NCI-H1092 treated with DMSO at 0.1 percent for 48 hours (cell line): ENCODE measurements at places on chromosomes 13 and 19.

GRCh38 chr19:38362076-38362945 lies 12.1 kb upstream of the PSMD8 start:
- no peak for DNase-seq

DNA sequence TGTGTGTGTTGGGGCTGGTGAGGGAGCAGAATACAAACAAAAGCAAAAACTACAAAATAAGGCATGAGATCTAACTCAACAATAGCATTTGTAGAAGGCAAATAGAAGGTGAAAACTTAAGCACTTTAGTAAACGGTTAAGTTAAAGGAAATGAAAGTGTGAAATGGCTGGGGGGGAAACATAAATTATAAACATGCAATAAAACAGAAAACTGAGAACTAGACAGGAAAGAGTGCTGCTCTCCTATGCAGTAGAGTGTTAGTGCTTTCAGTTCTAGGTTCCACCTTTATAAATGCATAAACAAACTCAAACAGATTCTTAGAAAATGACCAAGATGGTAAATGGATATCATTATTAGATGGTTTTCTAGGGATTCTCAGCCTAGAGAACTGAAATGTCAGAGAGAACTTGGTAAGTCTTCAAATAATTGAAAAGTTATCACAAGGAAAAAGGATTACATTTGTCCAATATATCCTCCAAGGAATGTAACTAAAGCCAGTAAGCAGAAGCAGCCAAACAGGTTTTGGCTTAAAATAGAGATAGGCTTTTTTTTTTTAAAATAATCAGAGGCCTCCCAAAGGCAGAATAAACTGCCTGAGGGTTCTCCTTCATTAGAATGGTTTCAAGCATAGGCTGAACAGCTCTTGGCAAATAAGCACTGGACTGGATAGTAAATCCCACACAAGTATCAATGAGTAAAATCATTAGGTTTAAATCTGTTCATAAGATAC lies 23.3 kb downstream of the RBM26 start:
- DNase-seq = no peak

DNA sequence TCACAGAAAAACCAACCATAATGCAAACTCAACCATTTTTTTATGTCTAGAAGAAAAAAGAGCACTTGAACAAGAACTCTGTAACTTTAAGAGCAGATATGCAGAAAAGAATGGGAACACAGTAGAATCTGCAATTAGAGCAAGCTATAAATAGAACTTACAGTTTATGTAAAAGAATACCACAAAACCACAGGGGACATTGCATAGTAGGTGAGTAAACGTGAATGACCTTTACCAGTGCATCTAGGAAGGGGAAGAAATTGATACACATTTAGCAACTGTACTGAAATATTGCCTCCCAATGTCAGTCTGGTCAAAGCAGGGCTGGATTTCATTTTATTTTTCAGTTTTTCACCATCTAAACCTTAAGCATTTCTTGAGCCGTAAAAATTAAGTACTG lies 242.2 kb upstream of the EDNRB start:
- DNase-seq = no peak

GRCh38 chr19:44557933-44558332 lies 28.5 kb upstream of the CEACAM20 start:
- no peak for DNase-seq

DNA sequence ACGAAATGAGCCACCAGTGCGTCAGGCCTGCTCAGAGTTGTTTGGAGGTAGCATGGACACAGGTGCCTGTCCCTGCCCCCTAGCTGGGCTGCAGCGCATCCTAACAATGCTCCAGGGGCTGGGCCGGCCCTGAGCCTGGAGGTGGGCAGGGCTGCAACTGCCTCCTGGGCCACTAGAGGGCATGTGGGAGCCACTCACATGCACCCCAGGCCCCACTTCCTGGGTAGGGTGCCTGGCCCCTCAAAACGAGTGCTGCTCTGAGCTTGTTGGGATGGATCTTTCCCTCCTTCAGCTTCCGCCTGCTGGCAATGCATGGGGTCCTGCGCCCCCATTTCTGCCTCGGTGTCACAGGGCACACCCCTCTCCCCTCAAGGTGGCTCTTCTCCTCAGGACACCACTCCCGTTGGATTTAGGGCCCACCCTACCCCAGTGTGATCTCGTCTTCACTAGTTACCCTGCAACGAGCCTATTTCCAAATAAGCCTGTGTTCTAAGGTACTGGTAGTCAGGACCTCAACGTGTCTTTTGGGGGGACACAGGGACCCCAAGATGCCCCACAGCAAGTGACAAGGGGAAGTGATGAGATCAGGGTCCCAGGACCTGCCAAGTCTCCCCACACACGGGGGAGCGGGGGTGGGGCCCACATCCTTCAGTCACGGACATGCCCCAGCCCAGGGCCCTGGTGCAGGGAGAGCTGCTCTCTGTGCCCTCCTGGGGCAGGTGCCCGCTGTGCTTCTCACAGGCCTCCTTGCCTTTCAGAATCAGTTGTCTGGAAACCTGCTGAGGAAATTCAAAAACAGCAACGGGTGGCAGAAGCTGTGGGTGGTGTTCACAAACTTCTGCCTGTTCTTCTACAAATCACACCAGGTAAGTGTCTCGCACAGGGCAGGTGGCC lies 131.3 kb downstream of the STK24 start:
- peak; percentile 28 for DNase-seq

DNA sequence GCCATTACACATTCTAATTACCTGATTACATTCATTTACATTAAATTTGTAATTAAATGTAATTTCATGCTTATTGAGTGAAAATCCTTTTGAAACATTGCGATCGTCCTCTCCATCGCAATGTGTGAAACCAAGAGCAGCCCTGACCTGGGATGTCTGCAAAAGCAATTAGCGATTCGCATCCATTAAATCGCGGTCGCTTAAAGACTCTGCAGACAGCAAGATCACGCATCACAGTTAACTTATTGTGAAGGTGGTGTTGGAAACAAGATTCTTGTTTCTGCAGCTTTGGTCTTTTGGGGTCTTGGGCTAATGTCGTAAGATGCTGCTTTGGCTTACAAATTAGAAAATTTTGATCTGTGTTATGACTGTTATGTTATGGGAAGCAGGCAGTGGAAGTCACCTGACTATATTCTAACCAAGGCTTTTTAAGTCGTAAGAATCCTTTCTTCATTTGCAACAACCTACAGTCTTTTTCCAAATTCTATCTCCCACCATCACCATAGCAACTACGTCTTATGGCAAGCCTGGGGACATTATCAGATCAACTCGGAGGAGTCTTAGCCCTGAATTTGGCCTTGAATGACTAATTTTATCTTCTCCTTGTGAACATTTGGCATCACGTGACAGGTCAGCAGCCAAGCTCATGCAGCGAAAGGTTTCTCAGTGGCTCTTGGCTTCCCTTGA lies 142.8 kb upstream of the SOX1 start:
- DNase-seq = no peak

DNA sequence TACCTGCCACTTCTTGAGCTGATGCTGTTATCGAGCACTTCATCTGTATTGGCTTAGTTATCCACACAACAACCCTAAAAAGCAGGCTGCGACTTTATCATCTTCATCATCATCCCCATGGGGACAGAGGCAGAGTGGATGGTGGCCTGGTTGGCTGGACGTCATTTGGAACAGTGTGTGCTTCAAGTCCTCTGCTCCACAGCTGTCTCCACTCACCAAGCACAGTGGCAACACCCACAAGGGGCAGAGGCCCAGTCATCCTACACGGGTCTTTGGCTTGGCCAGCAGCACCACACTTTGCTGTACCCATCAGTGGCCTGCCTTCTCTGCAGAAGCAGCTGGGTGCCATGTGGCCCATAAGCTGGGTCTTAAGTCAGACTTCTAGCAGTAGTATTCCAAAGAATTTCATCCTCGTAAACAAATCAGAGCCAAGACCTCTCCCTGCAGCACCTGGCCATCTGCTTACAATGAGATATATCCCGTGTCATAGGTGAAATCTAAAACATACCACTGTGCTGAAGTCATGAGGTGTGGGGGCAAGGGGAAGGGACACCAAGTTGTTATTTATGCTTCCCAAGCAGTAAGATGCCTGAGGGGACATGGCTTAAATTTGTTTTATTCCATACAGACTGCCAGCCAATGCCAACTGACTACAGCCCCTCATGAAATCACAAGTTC lies 47.9 kb upstream of the EPHX3 start:
- DNase-seq = no peak

DNA sequence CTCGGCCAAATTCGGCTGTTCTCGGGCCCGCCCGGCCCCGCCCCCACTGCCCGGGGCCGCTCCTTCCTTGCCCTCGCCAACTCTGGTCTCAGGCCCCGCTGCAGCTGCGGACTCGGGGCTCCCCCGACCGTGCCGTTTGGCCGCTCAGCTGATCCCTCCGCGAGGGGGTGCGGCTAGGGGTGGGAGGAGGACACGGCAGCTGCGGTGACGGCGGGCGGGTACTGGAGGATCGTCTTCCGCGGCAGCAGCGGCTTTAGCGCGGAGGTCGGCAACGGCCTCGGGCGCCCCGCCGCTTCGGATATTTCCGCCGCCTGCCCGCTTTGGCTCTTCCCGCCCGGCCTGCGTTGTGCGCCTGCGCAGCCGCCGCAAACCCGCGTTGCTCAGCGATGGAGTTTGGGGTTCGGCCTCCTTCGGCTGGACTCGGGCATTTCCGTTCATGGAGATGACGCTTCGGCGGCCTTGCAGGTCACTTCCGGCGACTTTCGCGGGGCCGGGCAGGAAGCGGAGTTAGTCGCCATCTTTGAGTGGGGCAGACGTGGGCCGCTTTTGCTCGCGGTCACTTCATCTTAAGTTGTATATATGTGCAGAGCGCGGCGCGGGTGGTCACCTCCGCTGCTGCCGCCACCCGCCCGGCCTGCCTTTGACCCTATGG lies 338 bp upstream of the UBE2M start:
- DNase-seq = no peak

GRCh38 chr19:33532859-33533460 lies 11.4 kb upstream of the PEPD start:
- DNase-seq = no peak

- no peak for DNase-seq
Observed at GRCh38 chr19:30734669-30735068, 362.5 kb downstream of the ZNF536 start.

- no peak for DNase-seq
Observed at GRCh38 chr19:5170329-5170745, 170.3 kb downstream of the PTPRS start.

DNA sequence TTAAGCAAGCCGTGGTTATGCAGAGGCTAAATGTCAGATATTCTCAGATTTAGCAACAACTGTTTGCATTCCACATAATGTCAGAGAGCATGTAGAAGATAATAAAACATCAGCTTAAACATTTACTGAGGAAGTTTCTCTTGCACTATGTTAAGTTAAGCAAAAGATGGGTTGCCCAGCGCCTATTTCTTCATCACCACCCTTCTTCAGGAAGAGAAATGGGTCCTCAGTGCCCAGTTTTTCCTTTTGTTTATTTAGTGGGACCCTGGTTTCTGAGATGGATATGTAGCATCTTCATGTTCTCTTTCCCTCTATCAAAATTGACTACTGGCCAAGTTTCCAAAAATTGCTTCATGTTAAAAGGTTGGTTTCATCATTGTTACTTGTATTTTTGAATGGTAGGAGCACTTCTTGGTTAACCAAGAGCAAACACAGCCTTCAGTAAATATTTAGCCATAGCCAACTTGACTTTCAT lies 356.8 kb downstream of the RFC3 start:
- no peak for DNase-seq

DNA sequence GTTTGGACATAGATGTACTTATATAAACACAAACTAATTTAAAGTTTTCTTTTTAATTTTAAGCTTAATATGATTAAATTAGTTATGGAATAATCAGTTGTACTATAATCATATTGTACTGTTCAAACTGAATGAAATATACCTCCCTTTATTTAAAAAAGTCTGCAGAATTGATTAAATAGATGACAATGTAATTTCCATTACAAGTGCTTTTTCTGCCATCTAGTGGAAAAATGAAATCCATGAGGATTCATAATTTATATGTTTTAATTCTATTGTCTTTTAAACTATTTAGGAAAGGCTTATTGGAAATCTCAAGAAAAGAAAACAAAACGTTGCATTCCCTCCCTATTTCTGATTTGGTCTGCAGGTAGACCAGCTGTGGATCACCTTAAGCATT lies 30.9 kb downstream of the MZT1 start:
- peak; percentile 13 for DNase-seq

DNA sequence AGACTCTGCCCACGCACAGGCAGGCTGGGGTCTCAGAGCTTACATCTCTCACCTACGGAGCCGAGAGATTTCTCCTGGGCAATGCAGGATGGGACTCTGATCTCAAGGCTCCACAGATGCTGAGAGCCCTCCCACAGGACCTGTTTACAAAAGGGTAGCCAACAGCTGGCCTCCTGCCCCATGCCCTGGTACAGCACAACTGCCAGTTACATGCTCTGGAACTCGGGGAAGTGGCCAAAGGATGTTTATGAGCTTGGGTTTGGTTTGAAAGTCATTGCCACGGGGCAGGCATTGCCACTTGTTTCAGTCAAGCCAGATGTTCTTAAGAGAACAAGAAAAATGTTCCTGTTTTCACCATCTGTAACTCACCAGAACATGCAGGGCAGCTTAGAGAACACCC lies 3.5 kb downstream of the DHRS12 start:
- no peak for DNase-seq

DNA sequence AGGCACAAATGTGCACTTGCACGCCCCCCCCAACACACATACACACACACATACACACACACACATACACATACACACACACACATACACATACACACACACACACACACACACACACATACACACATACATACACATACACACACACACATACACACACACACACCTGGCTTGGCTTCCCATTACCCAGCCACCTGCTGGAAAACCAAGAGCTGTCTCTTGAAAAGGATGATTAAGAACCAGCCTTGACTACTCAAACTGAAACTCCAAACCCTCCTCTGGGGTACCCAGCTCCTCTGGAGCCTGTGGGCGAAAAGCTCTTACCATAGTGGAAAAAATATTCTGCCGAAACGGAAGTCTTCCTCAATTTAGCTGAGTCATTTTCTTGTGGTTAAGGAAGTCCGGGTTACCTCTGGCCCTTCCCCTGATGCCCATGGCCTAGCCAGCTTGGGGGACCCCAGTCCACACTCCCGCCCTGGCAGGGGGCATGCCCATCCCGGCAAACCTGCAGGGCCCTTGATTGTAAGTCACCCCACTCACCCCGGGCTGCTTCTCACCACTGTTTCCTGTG lies 21.9 kb downstream of the CEBPA start:
- no peak for DNase-seq

GRCh38 chr13:97116754-97117153 lies 105.4 kb upstream of the MBNL2 start:
- DNase-seq = no peak
